ENCODE measurements at places on chromosomes 6 and 20.

DNA sequence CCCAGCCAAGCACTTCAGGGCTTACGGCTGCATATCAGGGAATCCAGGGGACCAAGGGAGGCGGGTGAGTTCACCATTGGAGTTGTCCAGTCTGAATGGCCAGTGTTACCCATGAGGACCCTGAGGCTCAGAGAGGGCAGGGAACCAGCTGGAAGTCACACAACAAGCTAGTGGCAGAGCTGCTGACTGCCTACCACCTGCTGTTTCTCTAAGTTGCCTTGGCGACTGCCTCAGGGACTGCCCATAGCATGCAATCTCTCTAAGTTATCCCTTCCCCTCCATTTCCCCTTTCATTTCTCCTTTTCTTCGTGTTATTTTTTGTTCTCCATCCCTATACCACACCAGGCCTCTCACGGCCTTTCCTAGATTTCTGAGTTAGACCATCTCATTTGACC is 71.8 kb upstream of the SIRPA start:
- no peak for DNase-seq

GRCh38 chr20:4942331-4942730 is 59.0 kb downstream of the SLC23A2 start:
- no peak for DNase-seq

DNA sequence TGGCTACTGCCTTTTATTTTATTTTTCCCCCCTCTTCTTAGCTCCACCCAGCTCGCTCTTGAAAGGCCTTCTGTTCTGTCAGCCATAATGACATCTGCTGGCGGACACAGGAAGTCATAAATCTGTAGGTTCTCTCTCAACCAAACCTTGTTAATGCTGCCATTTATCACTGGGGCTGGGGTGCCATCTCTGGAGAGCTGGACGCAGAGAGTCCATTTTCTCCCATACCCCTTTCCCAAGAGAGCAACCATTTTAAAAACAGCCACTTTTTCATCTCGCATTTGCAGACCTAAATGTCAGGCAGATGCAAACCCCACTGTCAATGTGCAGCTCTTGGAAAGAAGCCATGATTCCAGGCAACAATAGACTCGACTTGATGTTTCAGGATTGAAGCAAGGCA is 13.0 kb upstream of the TSHZ2 start:
- no peak for DNase-seq

GRCh38 chr6:109512271-109512817 is 29.3 kb upstream of the ZBTB24 start:
- no peak for DNase-seq

GRCh38 chr6:119312875-119313338 is 36.7 kb downstream of the MAN1A1 start:
- no peak for DNase-seq

DNA sequence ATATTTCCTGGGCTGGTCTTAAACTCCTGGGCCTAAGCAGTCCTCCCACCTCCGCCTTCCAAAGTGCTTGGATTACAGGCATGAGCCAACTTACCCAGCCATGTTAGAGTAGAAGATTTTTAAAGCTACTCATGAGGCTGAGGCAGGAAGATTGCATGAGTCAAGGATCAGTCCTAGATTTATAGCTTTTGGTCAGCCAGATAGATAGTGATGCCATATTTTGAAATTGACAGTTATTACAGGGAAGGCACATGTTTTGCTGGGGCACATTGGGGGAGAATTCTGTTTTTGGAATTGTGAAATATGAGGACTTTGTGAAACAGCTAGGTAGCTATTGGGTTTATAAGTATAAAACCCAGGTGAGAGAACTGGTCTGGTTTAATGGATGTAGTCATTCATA is 40.9 kb downstream of the DOP1A start:
- no peak for DNase-seq

GRCh38 chr6:89536231-89536630 is 102.3 kb downstream of the LYRM2 start:
- no peak for DNase-seq

- DNase-seq: no peak
Measured at GRCh38 chr6:5511954-5512353, 250.6 kb downstream of the FARS2 start.

- DNase-seq: no peak
Measured at GRCh38 chr6:14384175-14384949, 266.8 kb downstream of the CD83 start.

DNA sequence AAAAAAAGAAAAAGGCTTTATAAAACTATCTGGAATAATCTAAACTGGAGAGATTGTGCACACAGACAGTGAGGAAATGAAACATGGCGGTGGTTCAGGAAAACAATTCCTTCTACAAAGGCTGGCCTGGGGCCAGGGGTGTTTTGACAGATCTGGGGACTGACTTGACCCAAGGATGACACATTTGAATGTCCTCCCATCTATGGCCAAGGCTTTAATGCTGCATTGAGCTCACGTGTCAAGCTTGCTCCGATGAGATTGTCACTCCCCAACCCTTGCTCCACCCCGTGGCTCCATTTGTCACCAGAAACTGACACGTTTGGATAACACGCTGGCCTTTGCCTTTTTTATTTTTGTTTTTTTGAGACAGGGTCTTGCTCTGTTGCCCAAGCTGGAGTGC is 156.1 kb downstream of the ZFP64 start:
- DNase-seq: no peak

- no peak for DNase-seq
Measured at GRCh38 chr20:48550814-48551213, 277.0 kb downstream of the PREX1 start.

Data from activated CD8-positive, alpha-beta memory T cell treated with anti-CD3 and anti-CD28 coated beads, Interleukin-2, amount 50 U/mL, for 48 hours (primary cell).